ENCODE measurements at places on chromosomes 4 and X. TPM values are rescaled to one million over a fixed set of nuclear protein-coding genes. Genes with fewer than 3 reads are reported as not detected.

NPY2R gene
- polyA plus RNA-seq: not detected

GAGE13 gene
- not detected for polyA plus RNA-seq

DNA sequence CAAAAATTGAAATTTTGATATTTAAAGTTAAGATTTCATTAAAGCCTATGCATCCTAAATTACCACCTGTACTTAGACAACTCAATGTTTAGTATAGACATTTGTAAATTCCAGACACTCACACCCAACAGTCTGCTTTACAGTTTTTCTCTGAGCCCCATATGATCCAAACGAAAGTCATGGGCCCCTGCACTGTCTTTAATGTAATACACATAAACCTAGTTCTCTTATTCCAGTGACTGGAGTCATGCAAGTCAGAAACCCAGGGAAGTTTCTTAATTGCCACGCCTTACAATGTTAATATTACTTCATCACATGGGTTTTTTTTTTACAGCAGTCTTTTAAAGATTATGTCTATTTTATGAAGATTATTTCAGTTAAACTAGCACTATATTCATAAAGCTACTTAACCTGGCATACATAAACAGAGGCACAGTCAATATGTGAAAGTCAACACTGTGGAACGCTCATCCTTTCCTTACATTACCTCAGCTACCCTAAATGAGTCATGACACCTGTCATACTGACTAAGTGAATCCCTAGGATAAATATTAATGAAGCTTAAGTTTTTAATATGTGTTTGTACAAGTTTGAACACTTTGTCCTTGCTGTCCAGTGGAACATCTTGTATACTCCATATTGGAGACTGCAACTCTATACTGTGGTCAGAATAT is 67.7 kb upstream of the H2AZ1 start:
- H3K4me3 ChIP-seq: no peak overlapping the region
- peaks cover 21% of the 10 kb centered on the region for H3K27me3 ChIP-seq
- H3K4me1 ChIP-seq: no peaks in the 10 kb centered on the region
- DNase-seq: no peak

GRCh38 chr4:11367371-11367770 is 61.3 kb downstream of the HS3ST1 start:
- H3K4me1 ChIP-seq: no peaks in the 10 kb centered on the region
- H3K27ac ChIP-seq: no peak overlapping the region
- H3K27me3 ChIP-seq: peaks cover 19% of the 10 kb centered on the region
- no peak for DNase-seq
- no peaks in the 10 kb centered on the region for H3K36me3 ChIP-seq

DNA sequence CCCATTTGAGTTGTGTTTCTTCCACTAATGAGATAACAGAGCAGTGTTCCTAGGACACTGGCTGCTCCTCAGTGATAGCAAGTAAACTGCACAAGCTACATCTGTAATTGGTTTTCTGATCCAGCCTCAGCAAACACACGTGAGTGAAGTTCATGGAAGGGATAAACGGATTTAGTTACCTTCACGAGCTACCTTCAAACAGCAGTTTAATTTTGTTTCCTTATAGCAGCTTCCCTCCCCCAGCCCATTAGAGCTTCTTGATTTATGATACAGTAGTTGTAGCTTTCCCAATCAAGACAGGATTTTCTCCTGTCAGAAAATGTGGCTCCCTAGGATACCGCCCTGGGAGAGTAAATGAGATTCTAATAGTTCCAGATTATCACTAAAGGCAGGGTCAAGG is 634.2 kb upstream of the FAT1 start:
- H3K27me3 ChIP-seq: no peaks in the 10 kb centered on the region
- DNase-seq: no peak
- no peaks in the 10 kb centered on the region for H3K36me3 ChIP-seq
- H3K4me3 ChIP-seq: no peak overlapping the region
- H3K4me1 ChIP-seq: no peaks in the 10 kb centered on the region

DNA sequence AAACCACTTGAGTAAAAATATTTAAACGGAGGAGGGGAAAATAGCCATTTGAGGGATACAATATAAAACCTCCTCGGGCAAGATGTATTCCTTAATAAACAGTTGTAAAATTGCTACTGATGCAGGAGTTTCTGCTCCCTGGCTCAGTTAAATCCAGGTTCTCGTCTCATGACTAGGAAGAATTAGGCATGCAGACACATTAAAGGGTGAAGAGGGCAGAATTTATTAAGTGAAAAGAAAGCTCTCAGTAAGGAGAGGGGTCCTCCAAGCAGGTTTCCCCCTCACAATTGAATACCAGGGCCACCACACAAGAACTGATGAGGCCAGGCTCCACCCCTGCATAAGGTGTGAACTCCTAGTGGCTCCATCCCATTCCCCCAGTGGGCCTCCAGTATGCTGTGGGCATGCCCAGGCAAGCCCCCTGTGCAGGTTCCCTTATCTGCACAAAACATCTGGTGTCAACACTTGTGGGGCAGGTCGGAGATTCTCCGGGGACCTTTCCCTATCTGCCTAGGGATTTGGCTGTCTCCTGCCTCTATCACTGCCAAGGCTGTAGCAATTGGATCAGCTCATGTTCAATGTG is 80.4 kb downstream of the HS6ST2 start:
- H3K36me3 ChIP-seq: no peaks in the 10 kb centered on the region
- H3K27me3 ChIP-seq: no peaks in the 10 kb centered on the region
- H3K4me3 ChIP-seq: no peak overlapping the region
- H3K27ac ChIP-seq: no peak overlapping the region

- peaks cover 31% of the 10 kb centered on the region for H3K36me3 ChIP-seq
- no peak overlapping the region for H3K4me3 ChIP-seq
- H3K4me1 ChIP-seq: peaks cover 8% of the 10 kb centered on the region
Observed at GRCh38 chr4:185359767-185360446, 35.8 kb downstream of the LRP2BP start.

DNA sequence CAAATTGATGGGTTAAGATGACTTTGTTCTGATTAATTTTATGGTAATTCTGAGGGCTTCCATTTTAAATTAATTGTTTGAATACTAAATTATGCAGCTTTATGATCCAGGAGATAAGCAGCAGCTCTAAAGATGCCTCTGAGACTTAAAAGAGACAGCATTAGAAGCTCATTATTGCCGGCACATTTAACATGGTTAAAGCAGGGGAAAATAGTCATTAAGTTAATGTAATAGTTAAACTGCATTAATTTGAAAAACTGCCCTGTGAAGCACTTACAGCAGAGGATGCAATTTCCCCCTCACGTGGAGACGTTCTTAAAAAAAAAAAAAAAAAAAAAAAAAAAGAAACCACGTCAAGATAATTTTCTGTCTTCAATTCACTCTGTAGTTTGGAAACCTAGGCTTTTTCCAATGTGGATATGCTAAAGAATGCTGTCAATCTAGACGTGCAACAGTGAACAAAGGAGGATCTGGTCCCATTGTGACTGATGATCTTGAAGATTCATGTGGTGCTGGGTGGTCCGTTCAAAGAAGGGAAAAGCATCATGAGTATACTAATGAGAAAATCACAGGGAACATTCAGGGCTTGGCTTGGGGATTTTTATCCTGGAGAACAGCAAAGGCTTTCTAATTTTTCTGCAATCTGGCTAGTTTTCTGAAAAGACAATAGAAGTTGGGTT is 440.6 kb upstream of the HS3ST1 start:
- H3K4me3 ChIP-seq: no peak overlapping the region
- H3K27ac ChIP-seq: no peak overlapping the region
- H3K27me3 ChIP-seq: no peaks in the 10 kb centered on the region
- no peaks in the 10 kb centered on the region for H3K36me3 ChIP-seq
- no peak for DNase-seq
- no peaks in the 10 kb centered on the region for H3K4me1 ChIP-seq

GRCh38 chr4:141851246-141851891 is 215.0 kb downstream of the IL15 start:
- H3K27ac ChIP-seq: no peak overlapping the region
- no peak overlapping the region for H3K4me3 ChIP-seq
- H3K4me1 ChIP-seq: no peaks in the 10 kb centered on the region
- no peaks in the 10 kb centered on the region for H3K36me3 ChIP-seq
- DNase-seq: no peak
- H3K27me3 ChIP-seq: no peaks in the 10 kb centered on the region

CYSLTR1 gene
- polyA plus RNA-seq: 47.6 TPM

TBC1D9 gene
- 17.4 TPM for polyA plus RNA-seq

TMPRSS11A gene
- not detected for polyA plus RNA-seq

GRCh38 chr4:152738827-152739226 is 40.7 kb downstream of the TIGD4 start:
- H3K4me1 ChIP-seq: peaks cover 14% of the 10 kb centered on the region
- H3K4me3 ChIP-seq: no peak overlapping the region
- no peak overlapping the region for H3K27ac ChIP-seq
- peaks cover 5% of the 10 kb centered on the region for H3K27me3 ChIP-seq

- H3K27ac ChIP-seq: peak overlapping the region; percentile 86
- H3K4me1 ChIP-seq: peaks cover 86% of the 10 kb centered on the region
- no peak for DNase-seq
- no peaks in the 10 kb centered on the region for H3K36me3 ChIP-seq
Observed at GRCh38 chr4:38674258-38675144, 10.5 kb downstream of the KLF3 start.

PHEX gene
- polyA plus RNA-seq: not detected
